ENCODE measurements at places on chromosomes 2 and 18.

GRCh38 chr18:478681-479080 is 21.8 kb downstream of the COLEC12 start:
- no peak for DNase-seq

DNA sequence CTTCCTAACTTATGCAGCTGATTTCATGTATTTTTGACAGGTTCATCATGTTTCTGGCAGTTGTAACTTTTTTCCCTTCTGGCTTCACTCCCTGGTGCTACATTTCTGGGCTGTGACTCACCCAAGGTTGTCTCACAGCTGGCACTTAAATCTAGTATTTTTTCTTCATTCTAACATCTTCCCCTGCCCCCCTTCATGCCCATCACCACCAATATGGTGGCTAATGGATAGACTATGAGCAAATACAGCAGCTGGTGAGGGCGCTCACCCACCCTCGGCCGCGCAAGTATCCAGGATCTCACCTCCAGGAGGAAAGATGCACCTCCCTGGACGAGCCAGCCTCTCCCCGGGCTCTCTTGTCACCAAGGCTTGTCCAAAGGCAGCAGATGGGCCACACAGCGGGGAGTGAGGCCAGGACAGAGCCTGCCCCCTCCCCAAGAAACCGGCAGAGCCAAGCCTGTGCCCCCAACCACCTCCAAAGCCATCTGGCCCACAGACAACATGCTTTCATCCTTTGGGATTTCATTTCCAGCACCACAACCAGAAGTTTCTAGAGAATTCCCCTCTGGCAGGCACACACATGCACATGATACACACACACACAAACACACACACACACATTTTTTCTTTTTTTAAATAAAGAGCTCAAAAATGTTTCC is 39.1 kb downstream of the ATOH8 start:
- DNase-seq, result peak; percentile 95

DNA sequence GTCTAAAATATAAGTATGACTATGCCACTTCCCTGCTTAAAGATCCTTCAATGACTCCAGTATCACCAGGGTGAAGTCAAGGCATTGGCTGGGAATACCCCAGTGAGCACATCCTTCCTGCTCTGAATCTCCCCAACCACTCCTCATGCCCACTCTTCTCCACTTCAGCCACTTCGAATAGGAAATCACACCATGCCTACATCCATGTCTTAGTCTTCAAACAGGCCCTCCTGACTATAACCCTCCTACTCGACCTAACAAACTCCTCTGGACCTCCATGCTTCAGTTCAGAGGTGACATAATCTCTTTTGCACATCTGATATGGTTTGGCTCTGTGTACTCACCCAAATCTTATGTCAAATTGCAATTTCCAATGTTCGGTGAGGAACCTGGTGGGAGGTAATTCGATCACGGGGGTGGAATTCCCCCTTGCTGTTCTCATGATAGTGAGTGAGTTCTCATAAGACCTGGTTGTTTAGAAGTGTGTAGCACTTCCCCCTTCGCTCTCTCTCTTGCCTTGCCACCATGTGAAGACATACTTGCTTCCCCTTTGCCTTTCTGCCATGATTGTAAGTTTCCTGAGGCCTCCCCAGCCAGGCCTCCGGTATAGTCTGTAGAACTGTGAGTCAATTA is 87.8 kb upstream of the TFCP2L1 start:
- DNase-seq, result no peak

- DNase-seq, result no peak
These were observed 267.9 kb upstream of the PKDCC start for GRCh38 chr2:41779888-41780287.

GRCh38 chr2:222762342-222762741 is 90.9 kb downstream of the MOGAT1 start:
- no peak for DNase-seq

DNA sequence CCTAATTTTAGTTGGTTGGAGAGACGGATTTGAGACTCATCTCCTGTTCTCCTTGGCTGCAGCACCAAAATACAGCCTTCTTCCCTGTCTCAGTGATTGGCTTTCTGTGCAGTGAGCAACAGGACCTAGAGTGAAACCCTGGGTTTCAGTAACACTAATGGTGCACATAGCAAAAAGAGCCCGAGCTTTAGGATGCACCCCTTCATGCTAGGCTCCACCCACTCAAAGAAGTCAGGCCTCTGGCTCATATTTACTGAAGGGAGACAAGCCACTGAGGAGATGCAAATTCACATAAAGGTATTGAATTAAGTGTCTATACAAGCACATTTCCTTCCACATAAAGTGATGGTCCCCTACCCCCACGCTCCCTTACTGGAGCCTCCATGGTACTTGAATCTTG is 131.9 kb upstream of the CHAC2 start:
- DNase-seq, result no peak

DNA sequence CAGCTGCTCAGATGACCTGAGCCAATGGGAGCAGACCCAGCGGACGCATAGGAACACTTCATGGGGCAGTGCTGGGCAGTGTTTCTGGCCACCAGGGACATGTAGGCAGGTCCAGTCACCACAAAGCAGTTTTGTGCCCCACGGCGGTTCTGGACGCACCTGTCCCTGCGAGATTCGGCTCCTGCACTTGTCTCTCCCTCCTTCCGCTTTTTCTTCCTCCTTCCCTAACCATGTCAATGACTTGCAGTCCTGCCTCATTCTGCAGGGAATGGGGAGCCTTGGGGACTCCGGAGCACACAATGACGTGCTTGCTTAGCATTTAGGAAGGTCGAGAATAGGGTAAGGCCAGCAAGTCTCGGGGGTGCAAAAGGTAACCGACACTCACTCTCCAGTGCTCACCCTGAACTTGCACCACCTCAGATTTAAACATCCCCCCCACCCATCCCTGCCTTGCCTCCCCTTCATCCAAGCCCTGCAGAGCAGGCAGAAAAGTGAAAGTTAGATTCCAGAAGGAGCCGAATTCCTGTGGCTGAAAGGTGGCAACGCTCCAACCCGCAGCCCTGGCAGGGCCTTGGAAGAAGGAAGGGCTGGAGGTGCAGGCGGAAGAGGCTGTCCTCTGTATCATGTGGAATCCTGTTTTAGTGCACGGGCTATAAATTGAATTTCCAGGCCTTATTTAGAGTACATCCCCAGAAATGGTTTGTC is 40.5 kb upstream of the ATG16L1 start:
- DNase-seq, result no peak

DNA sequence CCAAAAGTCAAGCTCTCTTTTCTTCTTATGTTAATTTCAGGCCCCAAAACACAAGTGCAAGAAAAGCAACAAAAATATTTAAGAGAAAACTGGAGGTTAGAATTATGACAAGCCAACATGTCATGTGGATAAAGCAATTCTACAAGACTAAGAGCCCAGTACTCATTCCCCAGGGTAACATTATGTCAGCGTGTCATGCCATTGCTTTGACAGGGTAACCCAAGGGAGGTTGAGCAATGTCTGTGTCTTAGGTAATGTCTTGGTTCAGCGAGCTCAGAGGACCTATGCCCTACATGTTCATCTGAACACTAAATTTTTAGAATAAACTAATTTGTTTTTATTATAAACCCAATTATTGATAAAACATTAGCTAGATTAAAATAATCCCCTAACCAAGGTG is 173.2 kb upstream of the ZNF804A start:
- DNase-seq, result no peak

Data from NCI-H524 treated with DMSO at 0.1 percent for 48 hours (cell line).